ENCODE measurements at places on chromosomes 16 and 17.

- no peak for DNase-seq
Observed at GRCh38 chr16:72604375-72604774, 432.4 kb upstream of the PMFBP1 start.

- DNase-seq: no peak
Observed at GRCh38 chr16:582614-583331, 7.1 kb upstream of the RAB40C start.

- no peak for DNase-seq
Observed at GRCh38 chr17:64423881-64424280, 25.0 kb upstream of the MILR1 start.

- no peak for DNase-seq
Observed at GRCh38 chr17:50605429-50605828, 29.3 kb upstream of the ABCC3 start.

DNA sequence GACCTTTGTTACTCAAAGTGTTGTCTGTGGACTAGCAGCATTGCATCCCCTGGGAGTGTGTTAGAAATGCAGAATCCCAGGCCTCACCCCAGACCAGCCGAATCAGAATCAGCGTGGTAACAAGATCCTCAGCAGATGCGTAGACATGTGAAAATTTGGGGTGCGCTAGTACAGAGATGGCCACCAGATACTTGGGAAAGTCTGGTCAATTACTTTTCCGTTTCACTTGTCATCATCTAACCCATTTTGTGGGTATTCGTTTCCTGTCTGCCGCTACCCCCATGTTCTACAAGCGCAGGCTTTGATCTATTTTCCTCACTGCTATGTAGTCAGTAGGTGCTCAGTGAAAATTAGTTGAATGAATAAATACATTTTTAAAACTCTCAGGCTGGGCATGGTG is 33.1 kb upstream of the HERPUD1 start:
- no peak for DNase-seq

- no peak for DNase-seq
Observed at GRCh38 chr16:82350560-82350959, 180.5 kb upstream of the MPHOSPH6 start.

DNA sequence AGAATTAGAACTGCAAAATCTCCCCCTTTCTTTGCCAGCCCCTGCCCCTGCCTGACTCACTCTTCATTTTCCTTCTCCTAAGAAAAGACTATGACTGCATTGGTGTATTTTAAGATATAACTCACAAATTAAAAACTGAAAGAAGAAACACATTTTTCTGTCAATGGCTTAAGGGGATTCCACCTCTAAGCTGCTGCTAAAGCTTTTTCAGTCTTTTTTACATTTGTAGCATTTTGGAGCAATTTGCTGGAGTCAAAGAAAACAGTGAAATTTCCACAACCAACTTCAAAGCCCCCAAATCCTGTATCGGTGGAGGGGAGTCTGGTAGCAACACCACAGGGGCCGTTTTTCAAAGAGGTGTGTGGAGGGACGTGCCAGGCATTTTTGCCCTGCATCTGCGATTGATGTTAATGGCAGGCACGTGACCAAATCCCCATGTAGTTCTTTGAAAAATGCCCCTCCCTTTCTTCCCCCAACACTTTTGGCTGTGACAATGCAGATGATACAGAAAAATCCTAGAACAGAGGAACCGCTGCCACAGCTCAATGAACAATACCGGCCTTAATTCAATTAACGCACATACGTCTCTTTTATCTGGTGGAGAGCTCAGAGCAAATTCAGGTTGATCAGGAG is 28.5 kb downstream of the MAF start:
- no peak for DNase-seq

DNA sequence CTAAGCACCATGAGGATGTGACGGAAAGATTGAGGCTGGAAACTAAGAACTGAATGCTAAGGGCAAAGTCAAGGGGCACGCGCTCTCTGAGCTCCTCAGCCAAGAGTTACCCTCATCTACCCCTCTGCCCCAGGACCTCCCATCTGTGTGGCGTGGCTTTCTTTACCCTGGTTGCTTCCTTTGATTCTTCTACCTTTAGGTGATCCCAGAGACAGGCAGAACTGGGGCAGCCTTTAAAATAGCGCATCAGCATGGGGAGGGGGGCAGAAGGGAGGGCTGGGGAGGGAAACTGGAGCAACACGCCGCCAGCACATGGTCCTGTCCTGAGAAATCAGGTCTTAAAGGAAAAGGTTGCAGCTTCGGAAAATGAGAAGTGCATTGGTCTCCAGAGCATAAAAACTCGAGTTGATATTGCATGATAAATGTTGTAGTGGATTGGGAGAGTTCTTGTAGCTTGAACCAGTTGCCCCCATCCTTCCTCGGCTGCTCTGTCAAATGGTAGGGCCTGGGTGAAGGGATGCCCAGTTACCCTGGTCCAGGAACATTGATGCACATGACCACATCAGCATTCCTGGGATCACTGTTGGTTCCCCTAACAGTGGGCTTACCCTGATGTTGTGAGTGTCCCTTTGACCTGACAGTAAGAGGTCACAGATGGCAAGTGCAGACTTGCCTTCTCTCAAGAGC is 29.7 kb downstream of the LDHD start:
- DNase-seq: no peak

DNA sequence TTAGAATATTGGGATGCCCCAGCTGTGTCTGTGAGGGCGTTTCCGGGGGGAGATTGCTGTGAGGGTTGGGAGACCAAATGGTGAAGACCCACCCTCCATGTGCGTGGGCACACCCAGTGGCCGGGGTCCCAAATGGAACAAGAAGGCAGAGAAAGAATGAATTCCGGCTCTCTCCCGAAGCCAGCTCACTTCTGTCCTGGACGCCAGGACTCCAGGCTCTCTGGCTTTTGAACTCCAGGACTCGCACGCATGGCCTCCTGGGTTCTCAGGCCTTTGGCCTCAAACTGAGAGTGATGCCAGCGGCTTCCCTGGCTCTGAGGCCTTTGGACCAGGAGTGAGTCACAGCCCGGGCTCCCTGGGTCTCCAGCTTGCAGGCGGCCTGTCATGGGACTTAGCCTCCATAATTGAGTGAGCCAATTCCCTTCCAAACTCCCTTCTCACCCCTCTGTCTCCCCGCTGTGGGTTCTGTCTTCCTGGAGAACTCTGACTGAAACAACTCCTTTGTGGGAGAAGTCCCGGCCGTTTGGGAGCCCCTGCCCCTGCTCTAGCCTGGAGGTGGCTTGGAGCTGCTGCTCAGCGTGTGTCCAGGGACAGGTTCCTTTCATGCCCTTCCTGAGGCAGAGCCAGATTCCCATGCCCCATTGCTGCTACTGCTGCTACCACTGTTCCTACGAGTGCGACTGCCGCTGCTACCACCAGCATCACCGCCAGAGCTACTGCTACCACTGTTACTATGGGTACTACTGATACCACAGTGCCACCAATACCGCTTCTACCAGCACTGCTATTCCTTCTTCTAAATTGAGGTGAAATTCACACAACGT is 49.8 kb upstream of the CBX4 start:
- no peak for DNase-seq

GRCh38 chr17:61380217-61380835 is 19.3 kb upstream of the TBX2 start:
- no peak for DNase-seq

GRCh38 chr16:87017371-87018012 is 299.7 kb downstream of the C16orf95 start:
- DNase-seq: no peak

DNA sequence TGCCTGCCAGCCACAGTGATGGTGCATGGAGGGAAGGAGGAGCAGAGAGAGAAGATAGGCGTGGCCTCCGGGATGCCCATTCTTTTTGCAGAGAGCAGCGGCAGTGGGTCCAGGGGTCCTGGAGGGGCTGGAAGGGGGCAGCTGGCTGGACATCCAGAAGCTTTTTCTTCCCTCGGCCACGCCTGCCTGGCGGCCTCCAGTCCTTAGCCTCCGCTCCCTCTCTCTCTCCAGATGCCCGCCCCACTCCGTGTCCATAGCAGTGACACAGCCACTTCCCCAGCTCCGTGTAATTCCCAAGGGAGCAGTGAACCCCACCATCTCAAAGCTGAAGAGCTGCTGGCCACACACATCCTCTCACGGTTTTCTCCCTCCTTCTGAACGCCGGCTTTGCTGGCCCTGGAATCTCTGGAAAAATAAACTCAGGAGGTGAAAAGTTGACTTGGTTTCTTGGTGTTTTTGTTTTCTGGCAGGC is 26.3 kb upstream of the CDC42EP4 start:
- DNase-seq: no peak

DNA sequence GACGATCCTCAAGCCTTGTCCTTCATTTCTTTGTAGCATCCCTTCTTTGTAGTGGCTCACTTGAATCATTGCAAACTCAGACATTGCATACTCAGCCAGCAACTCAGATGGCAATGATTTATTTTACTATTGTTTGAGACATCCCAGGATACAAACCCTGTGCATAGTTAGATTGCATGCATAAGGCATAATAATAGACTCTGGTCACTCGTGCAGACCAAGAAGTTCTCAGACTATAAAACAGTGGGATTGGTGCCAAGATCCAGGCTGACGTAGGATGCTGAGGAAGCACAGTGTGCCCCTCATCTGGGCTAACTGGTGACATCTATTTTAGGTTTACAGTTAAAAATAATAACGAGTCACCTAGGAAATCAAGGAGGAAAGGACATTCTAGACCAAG is 142.3 kb downstream of the PMP22 start:
- no peak for DNase-seq

- DNase-seq: no peak
Observed at GRCh38 chr17:77778636-77779489, 179.6 kb upstream of the TNRC6C start.

- DNase-seq: no peak
Observed at GRCh38 chr17:18139949-18140348, 31.4 kb downstream of the MYO15A start.

GRCh38 chr16:50314665-50315064 is 48.3 kb downstream of the ADCY7 start:
- DNase-seq: no peak

DNA sequence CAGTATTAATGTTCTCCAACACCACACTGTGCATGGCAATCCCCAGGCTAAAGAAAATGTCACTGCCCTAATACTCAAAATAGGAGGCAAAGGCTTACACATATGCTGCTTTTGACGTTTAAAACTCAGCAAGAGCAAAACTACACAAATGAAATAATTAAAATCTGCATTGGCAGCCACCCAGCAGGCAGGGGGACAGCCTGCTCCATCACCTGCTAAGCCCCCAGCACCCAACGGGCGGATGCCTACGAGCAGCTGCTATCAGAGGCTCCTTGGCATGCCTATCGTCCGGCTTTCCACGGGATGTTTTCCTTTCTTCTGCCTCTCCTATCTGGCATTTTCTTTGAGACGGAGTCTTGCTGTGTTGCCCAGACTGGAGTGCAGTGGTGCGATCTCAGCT is 337.5 kb downstream of the SOX9 start:
- no peak for DNase-seq

DNA sequence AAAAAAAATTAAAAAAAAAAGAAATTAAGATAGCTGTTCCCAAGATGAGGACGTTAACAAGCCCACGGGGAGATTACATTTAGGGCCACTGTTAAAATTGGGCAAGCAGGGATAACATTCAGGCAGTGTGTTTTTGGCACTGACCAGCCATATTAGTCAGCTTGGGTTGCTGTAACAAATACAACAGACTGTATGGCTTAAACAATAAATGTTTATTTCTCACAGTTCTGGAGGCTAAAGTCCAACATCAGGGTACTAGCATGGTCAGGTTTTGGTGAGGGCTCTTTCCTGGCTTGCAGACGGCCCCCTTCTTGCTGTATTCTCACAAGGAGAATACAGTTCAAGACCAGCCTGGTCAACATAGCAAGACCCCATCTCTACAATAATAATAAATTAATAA is 31.3 kb downstream of the ARSG start:
- no peak for DNase-seq

- no peak for DNase-seq
Observed at GRCh38 chr17:57478478-57479250, 222.3 kb downstream of the MSI2 start.

- DNase-seq: peak; percentile 3
Observed at GRCh38 chr17:77571155-77571981, 387.1 kb upstream of the TNRC6C start.

DNA sequence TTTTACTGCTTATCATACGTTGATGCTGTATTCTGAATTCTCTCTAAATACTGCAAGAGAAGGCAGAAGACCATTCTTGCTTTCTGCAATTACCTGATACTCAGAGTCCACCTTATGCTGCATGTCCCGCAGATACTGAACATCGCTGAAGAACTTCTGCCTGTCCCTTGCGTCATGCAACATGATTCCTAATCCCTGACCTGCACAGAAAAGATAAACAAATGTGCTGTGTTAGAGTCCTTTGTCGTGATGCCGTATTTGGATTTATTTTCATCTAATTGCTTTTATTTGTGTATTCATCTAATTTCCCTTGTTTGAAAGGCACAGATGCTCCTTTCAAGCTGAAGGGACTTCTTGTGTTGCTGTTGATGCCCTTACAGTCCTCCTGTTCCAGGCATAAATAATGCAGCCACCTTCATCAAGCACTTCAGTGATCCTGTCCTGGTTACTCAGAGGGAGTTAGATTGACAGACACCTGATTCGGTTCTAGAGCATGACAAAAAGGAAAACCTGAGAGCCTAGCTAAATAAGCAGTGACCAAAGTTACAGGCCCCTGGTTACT is 6.5 kb downstream of the MARCHF10 start:
- no peak for DNase-seq

DNA sequence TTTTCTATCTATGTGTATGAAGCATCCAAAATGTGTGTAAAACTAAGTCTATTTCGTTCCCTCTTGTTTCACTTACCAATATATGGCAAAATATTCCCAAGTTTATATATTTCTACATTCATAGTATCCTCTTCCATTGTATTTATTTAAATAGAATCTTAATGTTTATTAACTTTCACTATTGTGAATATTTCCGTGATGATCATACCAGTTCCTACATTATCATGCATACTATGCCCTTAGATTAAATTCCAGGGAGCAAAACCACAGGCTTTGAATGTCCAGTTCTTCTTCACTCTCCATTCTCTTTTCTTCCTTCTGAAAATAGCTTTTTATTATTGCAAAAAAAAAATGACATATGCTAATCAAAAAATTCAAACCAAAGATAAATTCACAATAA is 4.0 kb downstream of the MAP2K6 start:
- no peak for DNase-seq

- no peak for DNase-seq
Observed at GRCh38 chr17:16171613-16172012, 43.7 kb downstream of the NCOR1 start.
